Activated CD4-positive, alpha-beta T cell treated with anti-CD3 and anti-CD28 coated beads for 1 hour (primary cell): ENCODE measurements at places on chromosomes 3 and 15.

GRCh38 chr15:39359771-39360170, 221.1 kb upstream of the THBS1 start:
- DNase-seq, result no peak

- DNase-seq, result no peak
These were observed 35.9 kb upstream of the KPNA4 start for GRCh38 chr3:160601288-160601687.

- DNase-seq, result no peak
These were observed 3.0 kb downstream of the DUT start for GRCh38 chr15:48334260-48334659.

DNA sequence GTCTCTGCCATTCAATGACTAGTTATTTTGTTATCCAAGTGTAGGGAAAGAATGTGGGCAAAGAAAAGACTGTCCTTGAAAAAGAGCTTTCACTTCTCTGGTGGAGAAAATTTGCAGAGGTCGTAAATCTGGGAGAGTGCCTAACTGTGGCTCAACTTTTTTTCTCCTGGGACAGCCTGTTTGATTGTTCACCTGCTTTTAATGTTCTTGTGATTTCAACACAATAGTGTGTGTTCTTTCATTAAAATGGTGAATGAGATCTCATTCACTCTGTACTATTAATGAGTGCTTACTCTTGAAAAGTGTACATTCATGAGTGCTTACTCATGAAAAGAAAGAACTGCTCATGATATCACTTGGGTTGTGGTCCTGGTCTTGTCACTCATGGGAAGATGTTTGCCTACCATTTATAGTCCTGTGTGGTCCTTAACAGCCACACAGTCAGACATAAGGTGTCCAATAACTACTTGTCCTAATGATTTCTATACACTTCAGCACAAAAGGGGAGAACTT, 567.3 kb downstream of the GRM7 start:
- no peak for DNase-seq

GRCh38 chr3:139718415-139718814, 40.6 kb upstream of the NMNAT3 start:
- DNase-seq, result no peak

GRCh38 chr3:141796081-141796888, 33.1 kb downstream of the GRK7 start:
- DNase-seq, result peak; percentile 67

DNA sequence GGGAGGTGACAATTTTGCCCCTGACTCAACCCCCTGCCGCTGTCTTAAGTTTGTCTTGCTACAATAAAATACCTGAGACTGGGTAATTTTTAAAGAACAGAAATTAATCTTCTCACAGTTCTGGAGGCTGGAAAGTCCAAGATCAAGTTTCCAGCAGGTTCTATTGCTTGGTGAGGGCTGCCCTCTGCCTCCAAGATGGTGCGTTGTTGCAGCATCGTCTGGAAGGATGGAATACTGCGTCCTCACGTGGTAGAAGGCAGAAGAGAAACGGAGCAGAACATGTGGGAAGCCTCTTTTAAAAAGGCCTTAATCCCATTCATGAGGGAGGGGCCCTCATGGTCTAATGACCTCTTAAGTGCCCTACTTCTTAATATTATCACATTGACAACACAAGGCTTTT, 87.3 kb upstream of the SNTN start:
- no peak for DNase-seq

DNA sequence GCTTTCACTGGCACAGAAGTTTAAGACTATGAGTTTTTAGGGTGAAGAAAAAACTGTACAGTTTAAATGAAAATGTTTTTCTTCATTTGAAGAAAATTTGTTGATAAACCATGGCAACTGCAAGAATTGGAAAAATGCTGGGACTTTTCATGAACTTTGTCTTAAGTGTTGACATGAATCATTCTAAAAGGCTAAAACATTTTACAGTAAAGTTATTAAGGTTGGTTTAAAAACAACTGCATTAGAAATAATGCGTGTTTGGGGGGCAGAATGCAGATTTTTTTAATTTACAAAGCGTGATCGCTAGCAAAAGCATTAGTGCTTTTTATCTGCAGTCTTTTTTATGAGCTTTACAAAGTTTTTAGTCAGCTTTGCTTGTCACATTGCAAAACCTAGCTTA, 601.9 kb upstream of the TGFBR2 start:
- DNase-seq, result no peak
